ENCODE measurements at places on chromosomes 4 and X.

- DNase-seq, result no peak
Observed at GRCh38 chr4:162241857-162242256, 78.1 kb upstream of the FSTL5 start.

GRCh38 chr4:124449881-124450280 is 262.7 kb downstream of the ANKRD50 start:
- no peak for DNase-seq

- DNase-seq, result no peak
Observed at GRCh38 chr4:39900966-39901365, 76.7 kb downstream of the PDS5A start.

GRCh38 chr4:182842104-182842600 is 75.0 kb downstream of the DCTD start:
- no peak for DNase-seq

GRCh38 chr4:148527571-148527970 is 85.4 kb upstream of the NR3C2 start:
- DNase-seq, result no peak

DNA sequence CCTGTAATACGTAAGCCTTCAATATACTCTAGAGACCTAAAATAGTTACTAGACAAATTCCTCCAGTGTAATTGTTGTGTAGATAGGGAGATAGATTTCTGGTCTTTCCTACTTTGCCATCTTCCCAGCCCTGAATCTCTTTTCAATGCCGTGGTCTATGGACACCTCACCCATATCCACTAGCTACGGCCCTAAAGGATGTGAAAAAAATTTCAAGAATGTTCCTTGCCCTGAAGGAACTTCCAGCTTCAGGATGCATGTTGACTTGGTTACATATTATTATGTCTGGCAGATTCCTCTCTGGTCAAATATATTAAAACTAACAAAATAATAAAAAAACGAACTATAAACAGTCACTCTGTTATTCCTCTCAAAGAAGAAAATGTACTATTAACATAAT is 52.4 kb upstream of the TSPAN5 start:
- DNase-seq, result no peak

- DNase-seq, result no peak
Observed at GRCh38 chr4:110550260-110550659, 72.6 kb downstream of the PITX2 start.

- DNase-seq, result no peak
Observed at GRCh38 chr4:19807505-19807904, 444.2 kb upstream of the SLIT2 start.

GRCh38 chr4:151952137-151952536 is 191.3 kb upstream of the GATB start:
- no peak for DNase-seq

- no peak for DNase-seq
Observed at GRCh38 chr4:155952501-155952901, 1.2 kb downstream of the CTSO start.

DNA sequence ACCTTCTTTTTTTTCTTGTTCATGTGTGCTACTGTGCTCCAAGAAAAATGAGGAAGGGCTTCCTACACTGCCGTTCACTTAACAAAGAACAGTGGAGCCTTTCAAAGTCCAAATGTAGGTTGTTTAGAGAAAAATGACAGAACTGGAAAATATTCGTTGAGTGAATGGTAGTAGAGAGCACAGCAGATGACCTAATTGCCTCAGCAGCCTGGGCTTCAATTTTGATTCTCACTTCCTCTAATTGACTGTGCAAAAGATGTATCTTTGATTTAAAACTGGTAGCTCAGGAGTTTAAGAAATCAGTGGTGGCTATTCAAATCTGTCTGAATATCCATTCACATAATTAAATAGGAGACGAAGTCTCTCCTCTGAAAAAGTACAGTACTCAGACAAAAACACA is 5.2 kb downstream of the NLGN4X start:
- no peak for DNase-seq

- no peak for DNase-seq
Observed at GRCh38 chrX:94830717-94831116, 1156.7 kb downstream of the FAM133A start.

DNA sequence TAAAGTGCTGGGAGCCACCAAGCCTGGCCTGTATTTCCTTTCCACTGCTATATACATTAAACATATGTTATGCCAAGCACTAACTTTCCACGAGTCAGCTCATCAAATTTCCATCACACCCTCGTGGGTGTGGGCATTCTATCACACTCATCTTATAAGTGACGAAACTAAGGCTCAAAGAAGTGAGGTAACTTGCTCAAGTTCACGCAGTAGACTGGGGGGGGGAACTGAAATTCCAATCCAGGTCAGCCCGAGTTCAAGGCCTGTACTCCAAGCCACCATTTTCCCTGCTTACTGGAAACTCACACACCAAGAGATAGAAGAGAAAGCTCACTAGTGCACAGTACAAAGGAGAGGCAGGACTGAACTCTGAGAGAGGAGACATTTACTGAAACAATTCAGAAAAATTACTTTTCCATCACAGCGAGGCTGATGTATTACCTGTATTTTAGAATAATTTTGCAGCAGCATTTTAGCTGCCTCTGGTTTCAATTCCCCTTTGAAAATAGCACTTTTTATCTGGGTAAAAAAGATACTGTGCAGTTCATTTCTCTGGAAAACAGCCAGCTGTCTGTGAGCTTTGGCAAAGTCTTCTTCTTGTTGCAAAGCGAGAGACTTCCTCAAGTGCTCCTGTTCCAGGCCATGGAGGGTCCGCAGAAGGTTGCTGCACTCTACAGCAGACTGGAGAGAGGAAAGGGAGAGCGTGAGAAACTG is 76.8 kb downstream of the EVC2 start:
- DNase-seq, result no peak

- no peak for DNase-seq
Observed at GRCh38 chr4:16775411-16776154, 122.9 kb downstream of the LDB2 start.

DNA sequence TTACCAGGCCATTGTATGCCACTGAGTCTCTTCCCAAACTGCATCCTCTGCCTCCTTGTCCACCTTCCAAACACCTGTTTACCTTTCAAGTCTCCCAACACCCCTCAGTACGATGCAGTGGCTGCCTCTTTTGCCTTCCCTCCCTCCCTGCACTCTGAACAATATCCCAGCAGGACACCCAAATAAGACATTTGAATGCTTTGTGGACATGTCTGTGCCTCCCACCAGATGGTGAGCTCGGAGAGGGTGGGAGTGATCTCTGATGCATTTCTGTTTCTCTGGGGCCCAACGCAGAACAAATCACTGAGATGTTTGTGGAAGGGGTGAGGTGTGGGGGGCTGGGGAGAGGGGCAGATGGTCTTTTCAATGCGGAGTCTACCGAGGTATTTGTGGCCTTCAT is 33.4 kb downstream of the PJA1 start:
- no peak for DNase-seq

DNA sequence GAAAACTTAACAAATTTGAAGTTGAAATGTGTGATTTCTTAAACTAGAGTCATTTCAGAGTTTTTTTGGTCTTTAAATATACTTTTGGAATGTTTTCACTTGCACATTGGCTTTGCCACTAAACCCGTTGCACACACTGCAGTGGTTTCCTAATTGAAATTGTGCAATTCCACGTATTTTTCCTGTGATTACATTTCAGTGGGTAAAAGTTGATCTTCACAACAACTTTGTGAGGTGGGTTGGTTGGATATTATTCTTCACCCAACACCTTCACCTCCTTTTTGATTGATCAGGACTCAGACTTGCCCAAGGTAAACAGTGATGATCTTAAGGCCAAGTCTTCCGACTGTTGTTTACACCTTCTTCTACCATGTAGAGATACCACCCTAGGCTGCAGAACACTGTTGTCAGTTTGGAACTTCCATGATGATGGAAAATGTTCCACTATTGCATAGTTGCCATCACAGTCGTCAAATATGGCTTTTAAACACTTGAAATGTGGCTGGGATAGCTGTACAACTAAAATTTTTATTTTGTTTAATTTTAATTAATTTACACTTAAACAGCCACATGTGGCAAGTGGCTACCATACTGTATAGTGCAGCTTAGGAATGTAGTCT is 13.7 kb downstream of the SEPTIN11 start:
- no peak for DNase-seq

GRCh38 chrX:139204898-139205667 is 325.5 kb upstream of the F9 start:
- DNase-seq, result no peak

DNA sequence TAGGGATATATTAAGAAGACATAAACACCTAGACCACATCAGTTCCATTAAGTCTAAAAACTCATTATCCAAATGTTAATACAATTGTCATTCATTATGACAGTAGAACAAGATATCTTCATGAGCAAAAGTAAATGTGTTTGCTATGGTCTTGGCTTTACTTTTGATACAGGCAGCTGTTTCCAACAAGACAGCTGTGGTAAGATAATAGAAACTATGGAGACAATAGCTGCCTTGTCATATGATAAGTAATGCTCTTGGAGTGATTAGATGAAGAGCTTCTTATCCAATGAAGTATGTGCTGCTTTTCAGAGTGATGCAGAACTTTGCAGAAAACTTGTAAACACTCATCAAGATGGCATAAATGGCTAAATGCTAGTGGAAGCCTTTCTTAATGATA is 1066.0 kb downstream of the FSTL5 start:
- DNase-seq, result no peak

DNA sequence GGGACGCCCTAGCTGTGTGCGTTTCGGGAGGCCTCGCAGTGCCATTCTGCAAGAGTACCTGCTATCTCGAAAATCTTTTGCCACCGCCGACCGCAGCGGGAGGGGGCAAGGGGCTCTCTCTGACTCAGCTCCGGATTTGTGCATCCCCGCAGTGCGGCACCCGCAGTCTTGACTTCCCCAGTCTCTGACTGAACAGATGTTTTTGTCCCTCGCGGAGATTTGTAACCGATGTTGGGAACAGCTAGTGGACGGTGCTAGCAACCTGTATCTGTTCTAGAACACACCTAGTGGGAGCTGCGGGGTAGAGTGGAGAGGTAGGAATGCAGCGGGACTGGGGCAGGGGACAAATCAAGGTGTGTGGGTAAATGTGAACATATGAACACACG is 17.2 kb downstream of the NKX6-1 start:
- no peak for DNase-seq

GRCh38 chr4:8577972-8578371 is 2.2 kb upstream of the GPR78 start:
- no peak for DNase-seq

GRCh38 chr4:138507522-138507921 is 265.4 kb upstream of the SLC7A11 start:
- no peak for DNase-seq

- DNase-seq, result no peak
Observed at GRCh38 chr4:141352909-141353525, 132.3 kb downstream of the ZNF330 start.

GRCh38 chr4:159719531-159719930 is 616.7 kb downstream of the RAPGEF2 start:
- no peak for DNase-seq

GRCh38 chr4:173696011-173696410 is 166.0 kb upstream of the HAND2 start:
- DNase-seq, result no peak

GRCh38 chrX:74304016-74304415 is at the start of gene ZCCHC13:
ZCCHC13 (plus strand) TSS chrX:74304180; CDS start chrX:74304267, 87 bp downstream.
- DNase-seq, result no peak

DNA sequence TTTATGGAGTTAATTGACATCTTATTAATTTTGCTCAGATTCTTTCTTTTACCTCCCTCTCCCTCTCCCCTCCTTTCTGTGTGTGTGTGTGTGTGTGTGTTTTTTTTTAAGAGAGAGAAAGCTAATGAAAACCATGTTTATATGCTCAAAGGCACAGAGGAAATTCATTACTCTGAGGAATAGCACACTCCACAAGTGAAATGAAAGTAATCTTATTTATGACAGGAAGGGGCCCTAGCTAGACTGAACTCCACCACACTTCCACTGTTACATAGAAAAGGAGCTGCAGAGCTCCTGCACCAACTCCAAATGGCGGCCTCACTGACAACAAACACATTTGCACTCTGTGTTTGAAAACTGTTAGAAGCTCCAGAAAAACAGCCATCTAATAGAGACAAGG is 150.6 kb downstream of the RASL11B start:
- no peak for DNase-seq

- DNase-seq, result no peak
Observed at GRCh38 chrX:99421796-99422195, 988.3 kb downstream of the PCDH19 start.

DNA sequence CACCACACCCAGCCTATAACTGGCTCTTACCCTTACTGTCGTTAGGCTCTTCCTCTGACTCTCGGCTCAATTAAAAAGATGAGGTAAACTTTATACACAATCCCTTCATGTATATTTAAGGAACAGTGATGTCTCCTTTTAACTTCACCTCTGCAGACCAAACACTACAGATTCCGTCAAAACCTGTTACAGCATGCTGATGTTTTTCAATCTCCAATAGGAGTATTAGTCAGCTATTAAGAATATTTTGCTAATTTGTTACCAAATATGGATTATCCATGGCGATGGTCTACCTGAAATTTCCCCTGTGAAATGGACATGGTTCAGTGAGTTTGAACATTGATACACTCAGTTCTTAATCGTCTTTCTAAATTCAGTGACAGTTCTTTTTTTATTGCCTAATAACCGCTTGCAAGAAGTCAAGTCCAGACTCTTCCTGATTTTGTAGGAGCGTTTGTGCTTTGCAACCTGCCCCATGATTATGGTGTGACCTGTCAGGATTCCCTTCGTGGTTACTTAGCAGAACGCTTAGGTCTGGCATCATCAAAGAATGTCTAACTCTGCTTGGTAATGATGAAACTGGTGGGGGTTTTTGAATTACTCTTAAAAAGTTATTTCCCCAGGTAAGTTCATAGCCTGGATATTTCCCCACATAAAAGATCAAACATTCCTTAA is 72.2 kb upstream of the STOX2 start:
- no peak for DNase-seq

GRCh38 chr4:129453524-129454200 is 357.7 kb downstream of the C4orf33 start:
- no peak for DNase-seq

DNA sequence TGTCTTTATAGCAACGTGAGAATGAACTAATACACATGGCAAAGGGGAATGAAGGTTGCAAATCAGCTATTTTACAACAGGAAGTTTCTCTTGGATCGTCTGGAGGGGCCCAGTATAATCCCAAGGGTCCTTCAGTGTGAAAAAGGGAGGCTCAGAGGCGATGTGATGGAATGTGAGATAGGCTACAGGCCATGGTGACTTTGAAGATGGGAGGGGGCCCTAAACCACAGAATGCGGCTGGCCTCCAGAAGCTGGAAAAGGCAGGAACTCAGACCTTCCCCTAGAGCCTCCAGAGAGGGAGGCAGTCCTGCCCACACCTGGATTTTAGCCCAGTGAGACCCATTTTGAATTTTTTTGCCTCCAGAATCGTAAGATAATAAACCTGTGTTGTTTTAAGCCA is 69.4 kb upstream of the PGM2 start:
- DNase-seq, result no peak

DNA sequence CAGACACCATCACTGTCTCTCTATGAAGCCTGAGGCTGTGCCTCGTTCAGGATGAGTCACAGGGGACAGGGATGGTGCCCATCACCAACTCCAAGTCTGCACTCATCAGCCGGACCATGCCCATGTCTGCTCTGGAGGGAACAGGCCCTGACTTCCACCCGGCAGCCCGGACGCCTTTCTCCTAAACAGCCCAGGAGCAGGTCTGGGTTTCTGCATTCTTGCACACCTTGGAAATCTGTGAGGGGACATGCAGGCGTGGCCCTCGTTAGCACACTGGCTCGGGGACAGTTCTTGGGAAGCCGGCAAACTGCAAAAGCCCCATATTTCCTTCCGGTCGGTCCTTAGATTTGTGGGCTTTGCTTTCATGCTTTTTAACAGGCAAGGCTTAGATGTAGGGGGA is 67.9 kb upstream of the AFAP1 start:
- no peak for DNase-seq

GRCh38 chr4:79298027-79298426 is 27.8 kb downstream of the NAA11 start:
- DNase-seq, result no peak
